ENCODE measurements at places on chromosomes 2 and 18.

DNA sequence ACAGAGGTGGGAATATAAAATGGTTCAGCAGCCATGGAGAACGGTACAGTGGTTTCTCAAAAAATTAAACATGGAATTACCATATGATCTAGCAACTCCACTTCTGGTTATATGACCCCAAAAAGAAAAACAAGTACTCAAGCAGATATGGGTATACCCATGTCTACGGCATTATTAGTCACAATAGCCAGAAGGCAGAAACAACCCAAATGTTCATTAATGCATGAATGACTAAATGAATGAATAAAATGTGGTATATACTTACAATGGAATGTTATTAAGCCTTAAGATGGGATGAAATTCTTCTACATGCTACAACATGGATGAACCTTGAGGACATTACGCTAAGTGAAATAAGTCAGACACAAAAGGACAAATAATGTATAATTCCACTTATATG lies 266.8 kb upstream of the FBXO11 start:
- DNase-seq, result no peak

GRCh38 chr2:154370873-154371272 lies 327.6 kb upstream of the KCNJ3 start:
- no peak for DNase-seq

GRCh38 chr2:191740759-191741158 lies 62.8 kb downstream of the NABP1 start:
- no peak for DNase-seq

- DNase-seq, result no peak
Measured at GRCh38 chr18:63379639-63379962, 12.6 kb upstream of the KDSR start.

DNA sequence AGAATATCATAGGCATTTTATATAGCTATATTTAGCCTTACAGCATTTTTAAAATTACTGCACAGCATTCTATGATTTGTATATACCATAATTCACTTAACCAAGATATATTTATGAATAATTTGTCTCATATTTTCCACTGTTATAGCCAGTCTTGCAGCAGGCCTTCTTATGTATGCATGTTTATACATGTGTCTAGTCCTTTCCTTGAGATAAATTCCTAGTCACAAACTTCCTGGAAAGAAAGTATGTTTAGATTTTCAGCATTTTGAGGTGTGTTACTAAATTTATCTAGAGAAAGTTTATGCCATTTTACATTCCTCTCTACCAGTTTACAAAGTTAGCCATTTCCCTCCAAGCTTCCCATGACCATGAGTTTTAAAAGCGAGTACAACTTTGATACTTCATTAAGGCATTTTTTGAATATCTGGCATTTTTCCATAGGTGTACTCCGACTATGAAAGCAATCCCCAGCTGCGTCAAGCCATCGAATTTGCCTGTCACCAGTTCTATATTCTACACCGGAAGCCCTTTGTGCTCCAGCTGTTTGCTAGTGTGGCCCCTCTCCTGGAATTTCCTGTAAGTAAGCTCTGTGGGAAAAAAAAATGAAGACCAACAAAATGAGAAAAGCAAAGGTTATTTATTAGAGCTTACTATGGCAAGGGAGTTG lies 59.4 kb upstream of the RPE start:
- DNase-seq, result no peak

- no peak for DNase-seq
Measured at GRCh38 chr18:12463191-12463590, 55.5 kb downstream of the PRELID3A start.
